ENCODE measurements at places on chromosomes 13 and 19.

DNA sequence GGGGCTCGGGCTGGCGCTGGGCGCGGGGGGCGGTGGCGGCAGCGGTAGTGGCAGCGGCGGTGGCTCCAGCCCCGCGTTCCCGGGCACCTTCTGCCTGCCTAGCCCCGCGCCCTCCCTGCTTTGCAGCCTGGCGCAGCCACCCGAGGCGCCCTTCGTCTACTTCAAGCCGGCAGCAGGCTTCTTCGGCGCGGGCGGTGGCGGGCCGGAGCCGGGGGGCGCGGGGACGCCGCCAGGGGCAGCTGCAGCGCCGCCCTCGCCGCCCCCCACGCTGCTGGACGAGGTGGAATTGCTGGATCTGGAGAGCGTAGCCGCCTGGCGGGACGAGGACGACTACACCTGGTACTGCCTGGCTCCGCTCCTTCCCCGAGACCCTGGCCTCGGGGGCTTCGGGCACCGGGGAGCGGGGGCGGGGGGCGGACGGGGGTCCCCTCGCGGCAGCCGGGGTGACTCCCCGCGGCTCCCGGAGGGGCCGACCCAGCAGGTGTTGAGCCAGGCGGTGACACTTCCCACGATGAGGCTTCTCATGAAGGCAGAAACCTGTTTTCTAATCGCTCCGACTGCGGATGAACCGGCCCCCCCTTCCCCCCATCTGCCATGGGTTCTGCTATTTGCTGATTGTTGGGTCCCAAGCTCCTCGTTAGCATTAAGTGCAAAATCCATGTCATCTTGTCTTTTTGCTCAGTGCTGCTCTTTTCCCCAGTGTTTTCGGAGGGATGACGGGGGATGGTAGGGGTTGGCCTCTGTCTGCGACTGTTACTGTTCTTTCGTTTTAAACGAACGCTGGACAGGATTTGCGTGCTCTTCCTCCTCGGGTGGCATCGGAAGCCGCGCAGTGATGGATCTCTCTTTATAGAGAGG, 943 bp downstream of the SLAIN1 start:
- peak; percentile 54 for DNase-seq

DNA sequence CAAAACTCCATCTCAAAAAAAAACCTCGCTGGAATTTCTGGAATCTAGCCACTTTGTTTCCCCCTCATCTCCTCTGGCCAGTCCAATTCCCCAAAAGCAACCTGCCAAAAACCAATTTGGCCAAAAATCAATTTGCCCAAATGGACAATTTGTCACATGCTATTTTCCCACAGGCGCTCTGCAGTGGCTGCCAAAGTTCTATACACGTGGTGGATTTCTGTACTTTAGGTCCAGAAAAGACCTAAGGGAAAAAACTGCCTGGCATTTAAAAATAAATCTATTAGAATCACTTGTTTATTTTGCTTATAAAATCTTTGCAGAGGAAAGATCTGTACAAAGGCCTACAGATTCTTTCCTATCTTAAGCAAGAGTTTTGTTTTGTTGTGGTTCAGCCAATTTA, 79.4 kb downstream of the MAP4K1 start:
- DNase-seq, result no peak

GRCh38 chr13:35597451-35597850, 121.0 kb upstream of the MAB21L1 start:
- DNase-seq, result no peak

DNA sequence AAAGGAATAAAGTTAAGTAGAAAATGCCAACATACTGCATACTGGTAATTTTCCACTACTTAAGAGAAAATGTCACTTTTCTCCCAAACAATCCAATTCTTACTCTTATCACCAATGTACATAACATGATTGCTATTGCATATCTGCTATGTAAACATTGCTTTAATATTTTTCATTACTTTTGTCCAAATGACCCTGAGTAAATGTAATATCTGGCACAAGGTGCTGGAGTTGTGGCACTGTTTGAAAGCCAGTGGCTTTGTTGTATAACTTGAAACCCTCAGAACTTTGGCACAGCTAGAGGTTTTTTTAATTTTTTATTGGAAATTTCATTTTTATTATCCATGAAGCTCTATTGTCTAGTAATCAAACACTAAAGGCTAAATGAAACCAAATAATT, 45.7 kb upstream of the SPRY2 start:
- no peak for DNase-seq

DNA sequence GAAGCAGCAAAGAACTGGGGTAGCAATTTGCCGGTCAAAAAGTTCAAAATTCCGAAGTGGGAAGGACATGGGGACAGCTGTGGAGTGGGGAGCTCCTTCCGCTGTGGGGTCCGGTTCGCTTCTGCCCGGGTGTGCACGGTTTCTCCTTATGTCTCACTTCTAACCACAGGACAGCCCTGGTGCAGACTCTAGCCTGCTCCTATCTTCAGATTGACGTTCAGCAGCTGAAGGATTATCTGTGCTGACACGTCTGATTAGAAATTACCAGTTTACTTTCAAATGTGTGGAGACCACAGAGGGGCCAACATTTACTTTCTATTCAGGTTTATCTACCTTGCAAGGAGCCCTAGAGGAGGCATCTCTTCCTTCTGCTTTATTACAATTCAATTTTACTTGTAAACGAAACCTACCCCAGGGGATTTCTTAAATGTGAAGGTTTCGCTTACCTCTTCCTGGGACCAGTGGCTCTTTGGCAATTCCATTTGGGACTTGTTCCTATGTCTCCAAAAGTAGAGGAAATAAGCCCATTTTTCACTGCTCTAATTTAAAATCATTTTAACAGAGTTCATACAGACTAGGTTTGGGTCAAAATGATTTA, 27.3 kb downstream of the LHFPL6 start:
- DNase-seq, result no peak

DNA sequence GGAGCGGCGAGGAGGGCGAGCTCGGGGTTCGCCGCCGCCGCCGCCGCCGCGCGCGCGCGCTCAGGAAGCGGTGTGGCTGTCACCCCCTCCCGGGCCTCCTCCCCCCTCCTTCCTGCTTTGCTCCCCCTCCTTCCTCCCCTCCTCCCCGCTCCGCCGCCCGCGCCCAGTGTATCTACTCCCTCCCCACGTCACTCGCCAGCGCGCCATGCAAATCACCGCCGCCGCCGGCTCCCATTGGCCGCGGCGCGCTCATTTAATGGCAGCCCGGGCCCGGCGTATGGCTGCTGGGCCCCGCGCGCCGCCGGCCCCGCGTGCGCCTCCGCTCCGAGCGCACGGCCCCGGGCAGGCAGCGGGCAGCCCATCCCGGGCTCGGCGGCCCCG, 335 bp upstream of the SOX1 start:
- DNase-seq, result no peak

GRCh38 chr19:47713046-47714021, at the start of gene EHD2:
Gene EHD2 (plus strand): TSS chr19:47713422. CDS start chr19:47716613, 3,191 bp downstream.
- DNase-seq, result no peak

DNA sequence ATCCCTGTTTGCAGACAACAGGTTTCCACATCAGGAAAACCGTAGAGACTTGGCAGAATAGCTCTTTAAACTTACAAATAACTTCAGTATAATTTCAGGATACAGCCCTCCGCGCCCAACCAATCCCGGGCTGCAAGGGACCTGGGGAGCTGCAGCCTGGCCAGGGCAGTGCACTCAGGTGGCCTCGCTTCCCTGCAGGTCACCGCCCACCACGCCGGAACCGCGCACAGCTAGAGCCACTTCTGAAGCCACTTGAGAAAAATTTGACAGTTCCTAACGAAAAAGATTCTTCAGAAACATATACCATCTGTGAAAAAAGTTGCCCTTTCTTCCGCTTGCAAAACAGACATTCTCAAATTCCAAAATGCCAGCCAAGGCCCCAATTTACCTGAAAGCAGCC, 11.1 kb downstream of the ZNF91 start:
- DNase-seq, result no peak

GRCh38 chr19:54418930-54419800, 3.9 kb downstream of the TTYH1 start:
- DNase-seq, result no peak

GRCh38 chr13:48629277-48629676, 24.5 kb upstream of the CYSLTR2 start:
- no peak for DNase-seq

DNA sequence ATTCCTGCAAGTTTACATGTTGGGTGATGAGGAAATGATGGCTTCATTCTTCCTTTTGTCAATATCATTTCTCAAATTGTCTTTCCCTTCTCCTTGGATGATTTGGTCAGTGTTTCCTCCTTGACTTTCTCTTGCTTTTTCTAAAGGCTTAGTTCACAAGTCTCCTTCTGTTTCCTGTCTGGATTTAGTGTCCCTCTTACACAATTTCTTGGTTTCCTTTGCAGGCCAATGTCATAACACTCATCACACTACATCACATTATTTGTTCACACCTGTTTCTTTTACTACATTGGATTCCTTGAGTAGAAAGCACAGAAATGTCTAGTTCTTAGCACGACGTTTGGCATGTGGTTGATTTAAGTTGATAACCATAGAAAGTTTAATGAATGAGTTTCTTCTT, 490.7 kb downstream of the TDRD3 start:
- no peak for DNase-seq

DNA sequence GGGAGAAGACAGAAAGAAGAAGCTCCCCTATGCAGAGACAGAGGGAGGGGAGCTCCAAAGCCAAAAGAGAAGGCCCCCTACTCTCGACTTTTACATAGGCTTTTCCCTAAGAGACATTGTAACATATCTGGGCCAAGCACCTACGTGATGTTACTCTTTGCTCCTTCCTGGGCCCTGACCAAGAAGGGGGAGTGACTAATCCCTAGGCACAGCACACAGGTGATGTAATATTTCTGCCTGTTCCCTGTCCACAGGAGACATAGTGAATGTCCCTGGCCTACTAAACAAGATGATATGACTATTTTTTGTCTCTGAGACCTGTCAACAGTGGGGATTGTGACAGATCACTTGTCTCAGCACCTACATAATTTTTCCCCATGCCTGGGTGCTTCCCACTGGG, 15.9 kb upstream of the ZNF254 start:
- no peak for DNase-seq

DNA sequence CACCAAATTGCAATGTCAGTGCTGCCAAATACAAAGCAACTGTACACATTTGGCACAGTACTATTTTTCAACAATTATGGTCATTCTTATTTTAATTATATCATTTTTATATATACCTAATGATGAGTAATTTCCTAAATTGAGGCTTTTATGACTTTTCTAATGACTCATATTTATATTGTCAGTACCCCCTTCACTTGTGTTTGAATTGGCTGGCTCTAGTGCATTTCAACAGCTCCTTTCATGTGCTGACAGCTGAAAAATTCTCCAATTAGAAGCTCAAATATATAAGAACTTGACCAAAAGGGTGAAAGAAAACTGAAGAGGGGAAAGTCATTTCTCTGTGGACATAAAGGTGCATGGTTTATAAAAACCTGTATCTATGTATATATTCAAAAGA, 263.3 kb downstream of the SLITRK1 start:
- DNase-seq, result no peak

- DNase-seq, result no peak
These were observed 1173.3 kb downstream of the PCDH17 start for GRCh38 chr13:58804832-58805231.

- DNase-seq, result peak; percentile 64
These were observed 632 bp upstream of the MTIF3 start for GRCh38 chr13:27450921-27451471.

DNA sequence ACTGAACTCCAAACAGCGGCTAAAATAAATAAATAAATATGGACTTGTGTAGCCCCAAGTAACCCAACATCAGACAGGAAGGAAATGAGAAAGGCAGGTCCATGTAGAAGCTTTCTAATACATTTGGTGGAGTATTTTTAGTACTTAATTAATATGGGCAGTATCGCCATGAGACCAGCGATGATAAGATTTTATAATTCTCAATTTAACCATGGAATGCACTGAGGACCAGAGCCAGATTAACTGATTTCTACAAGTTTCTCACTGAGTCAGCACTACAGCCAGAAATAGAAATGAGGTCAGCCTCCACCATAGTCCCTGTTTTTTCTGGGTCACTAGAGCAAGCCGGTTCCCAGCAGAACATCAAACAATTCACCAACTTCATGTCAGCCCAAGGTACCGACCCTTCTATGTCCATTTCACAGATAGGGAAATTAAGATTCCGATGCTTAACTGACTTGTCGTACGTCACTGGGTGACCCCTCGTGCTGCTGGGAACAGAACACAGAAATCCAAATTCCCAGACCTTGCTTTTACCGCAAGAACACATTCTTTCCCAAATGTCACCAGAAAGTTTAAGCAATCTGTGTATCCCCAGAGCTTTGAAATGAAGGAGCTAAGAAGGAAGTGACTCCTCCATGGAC, 90.4 kb downstream of the COL4A1 start:
- no peak for DNase-seq

DNA sequence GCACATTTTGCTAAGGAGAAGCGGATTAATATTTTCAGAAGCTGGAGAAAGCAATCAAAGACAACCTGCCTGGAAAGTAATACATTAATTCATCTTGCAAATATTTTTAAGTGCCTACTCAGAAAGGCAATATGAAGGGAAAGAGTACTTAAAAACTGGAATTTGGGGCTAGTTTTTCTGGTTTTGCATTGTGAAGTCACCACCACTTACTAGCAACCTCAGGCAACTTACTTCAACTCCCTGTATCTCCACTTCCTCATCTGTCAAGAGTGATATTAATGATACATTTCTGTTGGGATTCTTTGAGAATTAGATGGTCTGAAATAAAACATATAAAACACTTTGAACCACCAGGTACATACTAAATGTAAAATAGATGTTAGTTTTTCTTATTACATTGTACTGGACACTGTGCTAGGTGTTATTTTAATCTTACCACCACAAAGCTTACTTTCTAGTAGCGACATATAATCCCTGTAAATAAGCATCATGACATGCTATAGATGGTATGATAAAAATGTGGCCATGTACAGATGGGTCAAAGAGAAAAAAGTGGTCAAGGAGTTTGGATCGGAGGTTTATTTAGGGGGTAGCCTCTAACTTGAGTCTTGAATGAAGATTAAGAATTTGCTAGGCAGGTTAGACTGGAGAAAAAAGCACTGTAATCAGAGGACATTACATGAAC, 101.2 kb downstream of the SPRY2 start:
- no peak for DNase-seq

GRCh38 chr13:113166681-113167080, 8.2 kb downstream of the PROZ start:
- DNase-seq, result no peak

DNA sequence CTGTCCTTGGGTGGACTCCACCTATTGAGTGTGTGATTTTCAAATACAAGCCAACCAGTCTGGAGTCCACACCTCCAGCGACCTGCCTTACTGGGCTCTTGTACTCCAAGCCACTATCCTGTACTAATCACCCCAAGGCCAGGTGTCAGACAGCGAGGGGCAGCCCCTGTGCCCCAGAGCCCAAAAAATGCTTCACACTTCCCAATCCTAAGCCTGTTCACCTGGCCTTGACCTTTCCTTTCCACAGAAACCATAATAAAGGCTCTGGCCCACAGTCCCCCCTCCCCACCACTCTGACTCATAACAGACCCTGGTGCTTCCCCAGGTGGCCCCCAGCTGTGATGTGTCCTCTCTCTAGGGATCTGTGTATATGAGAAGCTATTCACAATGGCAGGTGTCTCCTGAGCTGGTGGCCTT, 3.9 kb downstream of the CD209 start:
- DNase-seq, result no peak

DNA sequence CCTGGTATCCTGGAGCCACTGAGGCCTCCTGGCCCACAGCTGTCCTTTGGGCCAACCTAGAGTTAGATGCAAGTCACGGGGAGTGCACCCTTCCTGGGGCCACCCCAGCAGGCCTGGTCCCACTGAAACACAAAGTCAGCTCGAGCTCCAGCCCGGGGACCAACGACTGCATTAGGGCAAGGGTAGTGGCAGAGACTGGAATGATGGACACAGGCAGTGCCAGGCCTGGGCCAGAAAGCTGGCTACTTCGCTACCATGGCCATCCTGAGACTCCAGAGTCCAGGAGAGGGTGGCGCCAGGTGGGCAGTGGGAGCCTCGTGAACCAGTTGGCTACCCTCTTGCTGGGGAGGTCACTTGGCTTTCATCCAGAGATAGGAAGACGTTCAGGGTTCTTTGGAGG, 22.2 kb upstream of the RNF17 start:
- no peak for DNase-seq

Measured in right lobe of liver (tissue), 6 donors.